Fibroblast of lung (primary cell): ENCODE measurements at places on chromosomes 7 and 10.

DNA sequence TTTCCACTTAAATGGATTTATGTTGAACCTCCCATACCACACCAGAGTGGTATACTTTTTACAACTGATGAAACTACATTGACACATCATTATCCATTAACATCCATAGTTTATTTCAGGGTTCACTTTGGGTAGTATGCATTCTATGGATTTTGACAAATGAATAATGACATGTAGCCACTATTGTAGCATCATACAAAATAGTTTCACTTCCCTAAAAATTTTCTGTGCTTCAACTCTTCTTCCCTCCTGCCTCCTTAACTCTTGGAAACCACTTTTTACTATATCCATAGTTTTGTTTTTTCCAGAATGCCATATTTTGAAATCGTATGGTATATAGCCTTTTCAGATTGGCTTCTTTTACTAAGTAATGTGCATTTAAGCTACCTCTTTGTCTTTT lies 199.5 kb upstream of the TMEM196 start:
- DNase-seq, result no peak

DNA sequence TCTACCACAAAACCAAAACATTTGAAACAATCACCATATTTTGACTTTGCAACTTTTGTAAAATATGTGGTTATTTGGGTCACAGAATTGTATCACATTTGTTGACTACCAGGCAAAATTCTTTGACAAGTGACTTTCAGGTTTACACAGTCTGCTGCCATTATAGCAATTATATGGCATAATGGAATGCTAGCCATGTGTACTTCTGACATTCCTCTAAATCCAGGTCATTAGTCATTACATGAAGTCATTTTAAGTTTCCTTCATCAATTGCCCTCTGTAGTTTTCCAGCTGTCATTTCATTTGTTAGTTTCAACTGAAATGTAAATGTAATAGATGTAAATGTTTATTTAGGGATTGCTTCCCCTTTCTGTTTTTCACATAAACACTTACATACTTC lies 137.5 kb downstream of the IMMP2L start:
- DNase-seq, result no peak

DNA sequence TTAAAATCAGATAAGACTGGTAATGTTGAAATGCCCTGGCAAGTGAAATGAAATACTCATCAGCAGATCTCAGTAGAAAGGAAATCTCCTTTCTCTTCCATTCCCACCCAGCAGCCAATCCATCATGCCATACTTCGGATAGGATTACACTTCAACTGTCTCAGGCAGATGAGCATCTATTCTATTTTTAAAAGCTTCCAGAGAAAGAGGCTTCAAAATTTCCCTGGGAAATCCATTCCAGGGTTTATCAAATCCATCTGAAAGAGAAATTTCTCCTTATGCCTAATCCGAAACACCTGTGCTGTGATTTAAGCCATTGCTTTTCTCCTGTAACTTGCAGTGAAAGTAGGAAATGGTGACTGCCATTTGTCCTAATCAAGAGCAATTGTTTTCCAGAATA lies 60.4 kb upstream of the RAPGEF5 start:
- no peak for DNase-seq

GRCh38 chr7:111115966-111116365 lies 25.0 kb downstream of the LRRN3 start:
- no peak for DNase-seq

- DNase-seq, result no peak
Measured at GRCh38 chr10:22837771-22838170, 90.1 kb upstream of the ARMC3 start.

DNA sequence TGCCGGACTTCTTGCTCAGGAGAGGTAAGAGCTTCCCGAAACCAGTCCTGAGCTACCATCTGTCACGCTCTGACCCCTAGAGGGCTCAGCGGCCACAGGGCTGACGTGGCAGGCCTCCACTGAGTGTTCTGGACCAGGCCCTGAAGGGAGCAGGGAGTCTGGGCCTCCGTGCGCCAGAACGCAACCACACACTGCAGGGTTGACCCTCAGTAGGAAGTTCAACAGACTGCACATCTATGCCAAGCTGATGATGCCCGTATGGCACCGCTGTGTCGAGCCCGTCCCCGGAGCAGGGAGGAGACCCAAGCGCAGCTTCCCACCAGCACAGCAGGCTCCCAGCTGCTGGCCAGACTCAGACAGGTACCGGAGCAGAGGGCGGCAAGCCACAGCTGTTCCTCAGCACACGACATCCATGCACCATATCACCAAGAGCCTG lies 39.2 kb downstream of the CAMK2B start:
- no peak for DNase-seq

DNA sequence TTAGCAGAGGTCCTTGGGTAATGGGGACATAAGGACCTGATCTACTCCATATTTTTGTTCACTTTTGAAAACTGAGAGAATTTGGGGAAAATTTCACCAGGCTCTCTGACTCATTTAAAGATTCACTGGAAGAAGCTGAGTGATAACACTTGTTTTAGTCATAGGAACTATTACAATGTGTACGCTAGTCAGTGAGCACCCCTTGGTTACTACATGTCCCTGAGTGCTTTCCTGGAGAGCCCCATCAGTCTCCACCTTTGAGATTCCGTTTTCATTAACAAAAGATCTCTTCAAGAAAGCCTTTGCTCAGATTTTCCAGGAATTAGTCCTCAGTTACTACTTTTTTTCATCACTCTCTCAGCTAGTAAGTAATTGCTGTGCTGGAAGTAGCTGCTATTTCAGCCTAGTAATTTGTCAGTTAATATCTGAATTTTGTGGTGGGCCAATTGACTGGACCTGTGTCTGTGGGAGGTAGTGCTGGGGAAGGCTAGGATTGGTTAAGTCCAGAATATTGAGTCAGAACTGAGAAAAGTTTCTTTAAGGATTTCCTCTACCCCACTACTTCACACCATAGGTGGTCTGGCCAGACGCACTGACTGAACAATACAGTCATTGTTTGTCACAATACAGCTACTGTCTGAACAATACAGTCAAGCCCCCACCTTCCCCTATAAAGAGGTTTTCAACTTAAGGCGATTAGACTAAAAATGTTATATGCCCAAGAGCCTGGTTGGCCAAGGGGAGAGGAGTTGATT lies 235.0 kb downstream of the CCDC7 start:
- DNase-seq, result no peak

- no peak for DNase-seq
Measured at GRCh38 chr10:100232101-100232500, 2.7 kb upstream of the CHUK start.

GRCh38 chr7:21497072-21497471 lies 45.8 kb upstream of the DNAH11 start:
- DNase-seq, result peak; percentile 36

DNA sequence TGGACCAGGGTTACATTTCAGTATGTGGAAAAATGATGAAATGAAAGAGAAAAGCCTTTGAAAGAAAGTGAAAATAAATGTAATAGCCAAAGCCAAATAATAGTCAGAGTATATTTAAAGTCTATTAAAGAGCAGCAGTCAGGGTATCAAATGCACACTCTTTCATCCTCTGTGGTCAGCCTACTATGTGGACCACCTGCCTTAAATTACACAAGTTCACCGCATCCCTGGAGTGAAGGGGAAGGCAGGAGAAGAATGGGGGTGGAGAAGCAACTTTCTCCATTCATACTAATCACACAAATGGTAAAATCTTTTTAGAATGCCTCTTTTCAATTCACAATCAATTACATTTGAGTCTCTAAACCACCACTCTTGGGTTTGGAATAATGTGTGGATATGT lies 16.0 kb downstream of the TWIST1 start:
- no peak for DNase-seq

DNA sequence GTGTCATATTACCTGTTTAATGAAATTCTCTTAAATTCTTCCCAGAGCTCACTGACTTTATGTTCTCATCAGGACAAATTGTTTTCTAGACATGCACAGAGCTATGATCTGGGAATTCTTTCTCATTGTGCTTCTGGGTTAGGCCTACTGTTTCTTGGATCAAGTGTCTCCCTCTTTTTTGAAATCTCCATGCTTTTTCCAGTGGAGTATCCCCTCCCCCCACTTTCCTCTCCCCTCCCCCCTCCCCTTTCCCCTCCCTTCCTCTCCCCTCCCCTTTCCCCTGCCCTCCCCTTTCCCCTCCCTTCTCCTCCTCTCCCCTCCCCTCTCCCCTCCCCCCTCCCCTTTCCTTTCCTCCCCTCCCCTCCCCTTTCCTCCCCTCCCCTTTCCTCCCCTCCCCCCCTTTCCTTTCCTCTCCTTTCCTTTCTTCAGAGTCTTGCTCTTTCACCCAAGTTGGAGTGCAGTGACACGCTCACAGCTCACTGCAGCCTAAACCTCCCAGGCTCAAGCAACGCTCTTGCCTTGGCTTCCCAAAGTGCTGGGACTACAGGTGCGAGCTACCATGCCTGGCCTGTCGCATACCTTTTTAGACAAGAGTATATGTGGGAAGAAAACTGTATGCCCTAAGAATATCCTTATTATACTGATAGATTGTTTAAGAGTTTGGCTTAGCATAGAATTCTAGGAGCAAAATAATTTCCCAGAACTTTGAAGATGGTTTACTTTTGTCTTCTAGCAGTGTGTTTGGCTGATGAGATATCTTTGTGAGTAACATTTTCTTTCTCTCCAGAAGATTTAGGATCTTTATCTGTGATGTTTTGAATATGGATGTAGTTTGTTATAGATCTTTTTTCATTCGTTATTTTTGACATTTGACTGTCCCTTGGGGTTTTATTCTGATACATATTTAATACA lies 2.5 kb downstream of the DYNC2I1 start:
- DNase-seq, result no peak

DNA sequence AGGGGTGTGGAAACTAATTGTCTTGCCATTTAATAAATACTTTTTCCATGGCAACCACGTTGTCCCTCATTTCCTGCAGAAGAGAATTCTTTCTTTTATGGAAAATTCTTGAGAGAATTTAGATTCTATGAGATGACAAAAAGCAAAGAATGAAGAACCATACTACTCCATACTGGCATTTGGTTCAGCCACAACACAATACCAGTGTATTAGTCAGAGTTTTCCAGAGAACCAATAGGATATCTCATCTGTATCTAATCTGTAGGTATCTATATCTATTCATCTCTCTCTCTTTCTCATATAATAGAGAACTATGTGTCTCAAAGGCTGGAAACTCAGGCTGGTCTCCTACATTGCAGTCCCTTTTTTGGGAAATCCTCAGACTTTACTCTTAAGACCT lies 44.6 kb upstream of the NAMPT start:
- no peak for DNase-seq

DNA sequence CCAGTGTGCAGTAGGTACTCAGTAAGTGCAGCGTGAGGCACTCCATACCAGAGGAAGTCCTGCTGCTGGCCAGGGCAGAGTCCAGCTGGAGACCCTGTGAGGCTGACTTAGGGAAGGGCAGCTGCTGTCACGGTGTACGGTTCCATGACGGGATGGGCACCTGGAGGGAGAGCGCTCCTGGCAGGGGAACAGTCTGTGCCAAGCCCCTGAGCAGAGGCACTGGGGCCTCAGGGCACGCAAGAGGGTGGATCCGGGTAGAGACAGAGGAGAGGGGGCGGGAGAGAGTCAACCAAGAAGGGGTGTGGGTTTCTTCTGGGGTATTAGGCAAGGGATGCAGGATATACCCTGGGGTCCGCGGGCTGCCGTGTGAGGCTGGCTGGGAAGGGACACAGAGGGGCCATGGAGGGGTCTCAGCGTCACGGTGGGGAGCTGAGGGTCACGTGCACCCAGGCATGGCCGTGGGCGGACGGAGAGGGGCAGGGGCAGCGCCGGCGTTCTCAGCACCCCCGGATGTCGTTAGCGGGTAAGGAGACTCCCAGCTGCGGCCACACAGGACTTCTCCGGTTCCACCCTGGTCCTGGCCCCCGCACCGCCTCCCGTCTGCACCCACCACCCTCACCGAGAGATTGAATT lies 70.5 kb downstream of the MICALL2 start:
- no peak for DNase-seq

DNA sequence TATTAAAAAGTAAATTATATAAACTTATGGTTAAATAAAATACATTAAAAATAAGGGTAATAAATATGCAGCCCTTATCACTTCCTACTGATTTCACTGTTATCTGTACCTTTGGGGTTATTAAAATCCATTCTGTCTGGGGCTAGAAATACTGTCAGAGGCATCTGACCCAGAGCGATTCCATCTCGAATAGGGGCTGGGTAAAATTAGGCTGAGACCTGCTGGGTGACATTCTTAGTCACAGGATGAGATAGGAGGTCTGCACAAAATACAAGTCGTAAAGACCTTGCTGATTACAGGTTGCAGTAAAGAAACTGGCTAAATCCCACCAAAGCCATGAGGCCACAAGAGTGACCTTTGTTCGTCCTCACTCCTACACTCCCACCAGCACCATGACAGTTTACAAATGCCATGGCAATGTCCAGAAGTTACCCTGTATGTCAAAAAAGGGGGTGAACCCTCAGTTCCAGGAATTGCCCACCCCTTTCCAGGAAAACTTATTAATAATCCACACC lies 77.6 kb downstream of the COBL start:
- no peak for DNase-seq

GRCh38 chr10:34766811-34767494 lies 48.1 kb downstream of the PARD3 start:
- DNase-seq, result no peak

GRCh38 chr7:157508477-157508881 lies 171.7 kb downstream of the DNAJB6 start:
- no peak for DNase-seq

DNA sequence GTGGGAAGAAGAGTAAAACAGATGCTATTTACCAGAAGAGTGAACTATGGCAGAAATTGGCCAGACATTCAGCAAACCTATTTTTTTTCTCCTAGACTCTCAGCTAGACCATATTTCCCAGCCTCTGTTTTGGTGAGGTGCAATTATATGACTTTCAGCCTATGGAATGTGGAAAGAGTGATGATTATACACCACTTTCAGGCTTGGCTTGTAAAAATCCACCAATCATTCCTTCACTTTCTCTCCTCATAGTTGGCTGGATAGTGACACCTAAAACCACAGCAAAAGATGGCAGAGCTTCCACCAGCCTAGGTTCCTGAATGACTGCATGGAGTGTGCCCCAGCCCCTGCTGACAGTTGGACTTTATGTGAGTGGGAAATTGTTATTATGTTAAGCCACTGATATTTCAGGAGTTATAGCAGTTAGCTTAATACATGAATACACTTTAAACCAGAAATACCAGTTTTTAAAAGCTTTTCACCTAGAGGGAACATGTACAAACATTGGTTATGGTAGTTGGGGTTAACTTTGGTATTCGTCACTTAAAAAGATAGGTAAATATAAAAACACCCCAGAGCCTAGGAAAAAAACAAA lies 19.1 kb upstream of the TNKS2 start:
- DNase-seq, result no peak
